ENCODE measurements at places on chromosomes 5 and 9.

- ATAC-seq, result no peak
These were observed 24.3 kb downstream of the CENPP start for GRCh38 chr9:92349771-92350739.

DNA sequence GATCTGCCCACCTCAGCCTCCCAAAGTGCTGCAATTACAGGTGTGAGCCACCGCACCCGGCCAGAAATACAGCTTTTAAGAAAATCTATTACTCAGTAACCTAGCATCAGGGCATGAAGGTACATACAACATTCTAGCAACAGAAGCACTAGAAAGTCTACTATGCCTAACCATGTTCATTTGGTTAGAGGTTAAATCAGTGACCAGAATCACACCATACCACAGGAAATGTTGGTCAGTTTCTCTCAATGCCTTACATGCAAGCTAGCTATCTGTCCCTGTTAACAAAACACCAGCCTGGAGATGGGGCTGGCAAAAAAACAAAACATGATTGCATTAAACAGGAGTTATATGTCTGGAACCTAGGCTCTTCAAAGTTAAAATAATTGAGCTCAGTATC, 104.1 kb downstream of the STRBP start:
- ATAC-seq, result no peak

- no peak for ATAC-seq
These were observed 28.2 kb upstream of the RPL26L1 start for GRCh38 chr5:172931001-172931536.

DNA sequence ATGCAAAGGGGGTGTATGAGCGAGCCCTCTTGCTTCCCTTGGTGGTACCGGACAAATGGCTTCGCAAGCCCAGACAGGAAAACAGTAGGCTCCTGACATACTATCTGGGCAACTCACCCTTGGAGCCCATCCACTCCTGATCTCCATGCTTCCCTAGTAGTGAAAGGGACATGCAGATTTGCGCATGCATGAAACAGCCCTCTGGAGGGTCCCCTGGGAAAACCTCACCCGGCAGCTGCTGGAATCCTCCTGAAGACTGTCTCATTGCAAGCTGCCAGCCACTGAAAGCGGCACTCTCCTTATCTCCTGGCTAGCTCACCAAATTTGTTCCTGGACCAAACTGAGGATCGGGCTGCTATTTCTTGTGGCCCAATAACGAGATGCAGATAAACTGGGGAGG, 10.2 kb downstream of the ZNF169 start:
- ATAC-seq, result no peak

- ATAC-seq, result no peak
These were observed 309.6 kb downstream of the MLLT3 start for GRCh38 chr9:20312732-20313131.

- ATAC-seq, result peak; percentile 91
These were observed 19.6 kb downstream of the ITGA2 start for GRCh38 chr5:53008751-53009150.

DNA sequence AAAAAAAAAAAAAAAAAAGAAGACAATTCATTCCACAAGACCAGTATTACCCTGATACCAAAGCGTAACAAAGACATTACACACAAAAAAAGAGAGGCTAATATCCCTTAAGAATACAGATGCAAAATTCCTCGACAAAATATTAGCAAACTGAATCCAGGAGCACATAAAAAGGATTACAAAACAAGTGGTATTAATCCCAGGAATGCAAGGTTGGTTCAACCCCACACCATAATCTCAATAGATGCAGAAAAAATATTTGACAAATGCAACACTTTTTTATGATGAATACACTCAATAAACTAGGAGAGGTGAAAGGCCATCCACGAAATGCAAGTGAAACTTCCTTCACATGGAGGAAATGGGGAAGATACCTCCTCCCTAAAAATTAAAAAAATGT, 80.1 kb upstream of the TLR4 start:
- ATAC-seq, result no peak

GRCh38 chr9:126499005-126499910, 114.5 kb upstream of the LMX1B start:
- ATAC-seq, result peak; percentile 71

- no peak for ATAC-seq
These were observed 212.5 kb downstream of the MAST4 start for GRCh38 chr5:66808663-66809062.

DNA sequence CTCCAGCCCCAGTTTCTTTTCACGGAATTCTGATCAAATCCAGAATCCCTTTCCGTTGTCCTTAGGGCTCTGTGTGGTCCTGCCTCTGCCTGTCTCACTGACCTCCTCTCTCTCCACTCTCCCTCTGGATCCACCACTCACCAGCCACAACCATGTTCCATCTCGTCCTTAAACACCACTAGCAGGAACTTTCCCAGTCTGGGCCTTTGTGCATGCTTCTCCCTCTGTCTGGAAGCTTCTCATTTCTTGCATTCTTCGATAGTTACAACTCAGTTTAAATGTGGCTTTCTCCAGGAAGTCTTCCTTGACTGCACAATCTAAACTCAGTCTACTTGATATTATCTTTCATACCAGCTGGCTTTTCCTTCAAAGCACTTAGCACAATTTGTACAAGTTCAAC, 117.7 kb upstream of the MSX2 start:
- ATAC-seq, result no peak

DNA sequence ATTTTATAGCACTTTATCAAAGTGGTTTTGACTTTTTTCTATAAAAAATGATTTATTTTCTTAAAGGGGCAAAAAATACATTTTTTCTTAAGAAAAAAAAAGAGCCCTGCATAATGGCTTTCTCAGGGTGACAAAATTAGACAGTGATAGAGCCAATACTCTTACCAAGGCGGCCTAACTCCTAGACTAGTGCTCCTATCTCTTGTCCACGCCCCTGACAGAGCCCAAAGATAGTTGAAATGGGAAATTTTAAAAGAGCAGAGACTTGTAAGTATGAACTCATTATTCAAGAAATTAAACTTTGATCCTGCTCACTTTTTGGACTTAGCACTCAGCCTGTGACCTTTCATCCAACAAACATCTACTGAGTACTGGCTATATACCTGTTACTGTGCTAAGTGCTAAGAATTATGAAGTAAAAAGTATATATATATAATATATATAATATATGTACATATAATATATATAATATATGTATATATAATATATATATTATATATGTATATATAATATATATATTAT, 1.2 kb downstream of the INVS start:
- no peak for ATAC-seq

- no peak for ATAC-seq
These were observed 29.5 kb upstream of the SMAD5 start for GRCh38 chr5:136103118-136103517.

- ATAC-seq, result no peak
These were observed 9.6 kb downstream of the EPB41L4B start for GRCh38 chr9:109311286-109311685.

- peak; percentile 60 for ATAC-seq
These were observed 1.6 kb downstream of the BSPRY start for GRCh38 chr9:113350937-113351336.

- ATAC-seq, result peak; percentile 48
These were observed 56.9 kb downstream of the PAM start for GRCh38 chr5:102811972-102812371.

GRCh38 chr5:167254132-167254531, 1037.3 kb upstream of the WWC1 start:
- ATAC-seq, result no peak

GRCh38 chr5:107607671-107608345, 62.9 kb downstream of the EFNA5 start:
- no peak for ATAC-seq

DNA sequence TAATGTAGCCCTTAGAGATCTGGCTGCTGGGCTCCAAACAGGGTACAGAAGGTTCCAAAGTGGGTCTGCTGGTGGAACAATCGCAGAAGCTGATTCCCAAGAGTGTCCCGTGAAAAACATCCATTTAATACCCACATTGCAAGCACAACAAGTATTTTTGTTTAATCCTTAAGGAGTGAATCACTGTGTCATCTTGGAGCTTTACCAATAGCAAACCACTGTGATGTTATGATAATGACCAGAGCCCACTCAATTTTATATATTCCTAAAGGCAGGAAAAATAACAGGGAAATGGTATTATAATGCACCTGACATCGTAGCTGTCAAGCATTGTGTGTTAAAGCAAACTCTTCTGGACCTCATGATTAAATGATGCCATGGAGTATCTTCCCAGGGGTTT, 291.9 kb downstream of the FBXL7 start:
- no peak for ATAC-seq

DNA sequence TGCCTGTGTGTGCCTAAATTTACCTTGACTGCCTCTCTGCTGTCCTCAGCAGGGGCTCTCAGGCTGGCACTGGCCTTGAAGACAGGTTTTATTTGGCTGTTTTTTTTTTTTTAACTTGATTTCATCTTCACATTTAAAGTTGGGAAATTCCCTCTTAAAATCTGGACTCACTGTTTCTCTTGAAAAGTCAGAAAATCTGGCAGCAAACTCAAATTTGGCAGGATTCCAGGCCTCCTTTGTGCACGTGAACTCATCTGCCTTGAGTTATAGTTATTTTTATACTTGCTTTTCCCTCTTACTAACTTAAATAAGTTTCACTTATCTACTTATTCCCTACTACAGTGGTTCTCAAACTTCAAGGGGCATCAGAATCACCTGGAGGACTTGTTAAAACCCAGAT, 118.4 kb upstream of the MAP3K1 start:
- ATAC-seq, result no peak

DNA sequence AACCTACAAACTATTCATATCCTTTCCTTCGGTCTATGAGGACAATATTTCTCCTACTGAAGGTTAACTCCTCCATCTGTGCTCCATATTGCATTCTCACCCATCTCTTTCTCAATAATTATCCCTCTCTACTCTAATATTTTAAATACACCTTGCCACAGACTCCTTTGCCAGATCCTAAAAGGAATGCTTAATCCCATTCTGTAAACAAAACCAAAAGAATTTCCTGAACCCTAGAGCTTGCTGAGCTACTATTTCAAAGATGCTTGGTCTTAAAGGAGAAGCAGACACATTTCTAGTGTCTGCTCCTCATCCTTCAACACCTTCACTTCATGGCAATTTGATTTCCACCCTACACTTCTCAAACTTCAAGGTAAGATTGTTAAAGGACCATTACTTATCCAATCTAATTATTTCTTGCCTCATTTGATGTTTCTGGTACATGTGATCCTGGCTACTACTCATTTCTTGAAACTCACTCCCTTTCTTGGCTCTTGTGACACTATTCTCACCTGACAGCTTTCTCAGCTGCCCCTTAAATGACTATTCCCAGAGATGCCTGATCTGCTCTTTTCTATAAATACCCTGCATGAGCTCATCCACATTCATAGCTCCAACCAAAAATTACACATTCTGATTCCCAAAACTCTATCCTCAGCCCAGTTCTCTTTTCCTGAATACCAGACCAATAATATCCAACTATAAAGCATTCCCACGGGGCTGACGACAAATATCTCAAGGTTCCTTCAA, 20.2 kb downstream of the HOMER1 start:
- no peak for ATAC-seq

GRCh38 chr5:124581738-124582560, 164.5 kb downstream of the ZNF608 start:
- ATAC-seq, result no peak

GRCh38 chr9:131885144-131885609, 145.3 kb upstream of the RAPGEF1 start:
- ATAC-seq, result no peak

DNA sequence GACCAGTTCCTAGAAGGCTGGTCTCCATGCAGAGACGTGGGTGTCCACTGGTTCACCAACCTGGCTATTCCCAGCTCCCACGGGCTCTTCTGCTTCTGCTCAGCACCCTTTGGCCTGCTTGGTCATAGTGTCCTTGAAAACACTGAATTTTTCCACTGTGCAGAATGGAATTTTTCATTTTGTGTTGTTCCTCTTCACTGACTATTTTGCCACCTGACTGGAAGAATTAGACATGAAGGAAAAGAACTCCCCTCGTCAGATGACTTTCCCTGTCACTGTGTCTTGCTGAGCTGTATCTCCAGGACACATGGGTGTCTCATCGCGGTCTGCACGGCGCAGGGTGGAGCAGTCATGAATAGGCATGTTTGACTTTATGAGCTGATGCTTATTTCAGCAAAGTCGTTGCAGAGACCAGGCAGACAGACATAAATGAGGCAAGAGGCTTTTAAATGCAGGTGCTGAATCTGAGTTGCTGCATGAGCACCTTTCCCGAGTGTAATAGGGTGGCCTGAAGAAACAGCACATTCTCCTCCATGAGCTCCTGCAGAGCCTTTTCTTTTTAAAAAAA, 50.2 kb upstream of the SEMA4D start:
- ATAC-seq, result no peak

DNA sequence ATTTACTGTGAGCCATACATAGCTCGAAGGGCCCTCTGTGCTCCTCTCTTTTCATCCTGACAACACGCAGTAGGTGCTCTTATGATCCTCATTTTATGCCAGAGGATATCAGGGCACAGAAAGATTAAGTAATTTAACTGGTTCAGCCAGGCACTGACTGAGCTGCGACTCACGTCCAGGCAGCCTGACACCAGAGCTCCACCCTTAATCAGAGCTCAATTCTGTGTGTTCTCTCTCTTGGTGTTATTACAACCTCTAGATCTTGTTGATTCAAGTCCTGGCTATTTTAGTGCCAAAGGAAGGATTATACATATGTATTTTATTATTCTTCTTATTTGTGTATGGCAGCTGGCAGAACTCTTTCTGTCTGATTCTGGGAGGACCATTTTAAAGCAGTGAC, 59.7 kb downstream of the OSMR start:
- ATAC-seq, result no peak

DNA sequence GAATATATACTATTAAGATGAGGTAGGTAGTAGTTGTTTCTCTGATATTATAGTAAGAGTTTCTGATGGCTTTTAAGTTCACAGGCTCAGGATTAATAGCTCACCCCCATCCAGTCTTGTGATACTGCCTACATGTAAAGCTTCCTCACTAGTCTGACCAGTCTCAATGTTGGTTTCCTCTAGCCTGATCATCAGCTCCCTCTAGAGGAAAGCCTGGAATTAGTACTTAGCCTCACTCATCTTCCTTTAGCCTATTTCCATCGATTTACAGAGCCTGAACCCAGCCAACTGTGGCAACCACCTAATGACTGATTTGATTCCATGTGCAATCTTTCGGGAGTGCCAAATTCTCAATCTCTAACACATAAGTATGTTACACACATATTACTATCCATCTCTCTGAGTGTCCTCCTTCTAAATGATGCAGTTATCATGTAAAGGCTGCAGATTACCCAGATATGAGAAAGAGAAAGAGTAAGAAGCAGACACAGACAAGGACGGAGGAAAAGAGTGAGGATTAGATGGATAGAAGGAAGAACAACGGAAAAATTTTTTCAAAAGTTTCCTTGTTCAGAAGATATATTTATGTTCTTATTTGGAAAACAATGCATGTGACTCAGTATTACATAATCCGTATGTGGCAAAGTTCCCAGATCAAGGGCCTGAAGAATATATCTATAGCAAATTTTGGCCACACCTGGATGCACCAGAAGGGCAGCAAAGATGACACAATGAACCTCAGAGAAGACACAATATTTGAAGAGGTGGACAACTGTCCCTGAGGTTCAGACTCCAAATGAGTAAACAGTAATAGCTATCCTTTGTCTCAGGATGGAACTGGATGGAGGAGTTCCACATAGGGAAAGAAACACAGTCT, 333.7 kb downstream of the ELAVL2 start:
- ATAC-seq, result no peak

- no peak for ATAC-seq
These were observed 8.7 kb upstream of the SPARC start for GRCh38 chr5:151695464-151695863.

GRCh38 chr9:34984049-34984448, 5.5 kb upstream of the DNAJB5 start:
- no peak for ATAC-seq

- ATAC-seq, result no peak
These were observed 5.1 kb downstream of the FLT4 start for GRCh38 chr5:180644129-180644824.

Data from activated T-helper 17 cell treated with anti-CD3 and anti-CD28 coated beads, Interleukin-2, amount 50 U/mL, for 72 hours (primary cell).